NCI-H510A (cell line): ENCODE measurements at places on chromosomes 7 and 10.
A peak's percentile ranks its signal among the peaks of the same experiment; 100 is the strongest.

GRCh38 chr10:75018251-75018650, 93.2 kb upstream of the SAMD8 start:
- no peak for DNase-seq

DNA sequence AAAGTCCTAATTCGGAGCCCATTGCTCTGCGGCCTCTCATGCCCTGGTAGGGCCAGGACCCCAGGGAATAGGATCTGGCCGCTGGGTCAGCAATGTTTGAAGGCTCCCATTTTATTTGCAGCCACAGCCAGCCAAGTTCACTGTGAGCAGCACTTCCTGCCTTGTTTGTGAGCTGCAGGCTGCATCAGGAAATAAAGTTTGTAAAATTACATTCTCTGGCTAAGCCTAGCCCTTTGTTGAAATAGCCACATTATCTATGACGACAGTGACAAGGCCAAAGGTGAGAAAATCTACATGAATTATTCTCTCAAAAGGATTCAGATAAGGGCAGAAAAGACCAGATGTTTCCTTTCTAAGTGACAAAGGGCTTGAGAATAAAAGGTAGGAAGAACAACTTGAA, 23.7 kb upstream of the ITGB1 start:
- DNase-seq = no peak

- no peak for DNase-seq
Observed at GRCh38 chr10:129759214-129760002, 204.7 kb downstream of the EBF3 start.

GRCh38 chr7:114650491-114650890, 235.9 kb downstream of the FOXP2 start:
- DNase-seq = no peak

GRCh38 chr7:128360359-128360678, 1.2 kb downstream of the PRRT4 start:
- DNase-seq = no peak

DNA sequence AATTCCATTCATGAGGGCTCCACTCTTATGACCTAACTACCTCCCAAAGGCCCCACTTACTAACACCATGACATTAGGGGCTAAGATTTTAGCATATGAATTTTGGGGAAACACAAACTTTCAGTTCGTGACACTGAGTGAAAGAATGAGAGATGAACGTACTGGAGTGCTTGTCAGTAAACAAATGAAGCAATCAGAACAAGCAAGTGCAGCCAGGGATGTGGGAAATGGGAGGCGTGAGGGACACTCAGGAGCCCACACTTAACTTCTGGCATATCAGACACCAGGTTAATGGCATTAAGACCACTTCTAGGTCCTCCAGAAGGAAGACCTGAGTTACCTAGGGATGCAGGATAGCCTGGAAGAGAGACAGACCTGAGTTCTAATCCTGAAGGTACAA, 2.3 kb upstream of the MDFIC start:
- DNase-seq = no peak

DNA sequence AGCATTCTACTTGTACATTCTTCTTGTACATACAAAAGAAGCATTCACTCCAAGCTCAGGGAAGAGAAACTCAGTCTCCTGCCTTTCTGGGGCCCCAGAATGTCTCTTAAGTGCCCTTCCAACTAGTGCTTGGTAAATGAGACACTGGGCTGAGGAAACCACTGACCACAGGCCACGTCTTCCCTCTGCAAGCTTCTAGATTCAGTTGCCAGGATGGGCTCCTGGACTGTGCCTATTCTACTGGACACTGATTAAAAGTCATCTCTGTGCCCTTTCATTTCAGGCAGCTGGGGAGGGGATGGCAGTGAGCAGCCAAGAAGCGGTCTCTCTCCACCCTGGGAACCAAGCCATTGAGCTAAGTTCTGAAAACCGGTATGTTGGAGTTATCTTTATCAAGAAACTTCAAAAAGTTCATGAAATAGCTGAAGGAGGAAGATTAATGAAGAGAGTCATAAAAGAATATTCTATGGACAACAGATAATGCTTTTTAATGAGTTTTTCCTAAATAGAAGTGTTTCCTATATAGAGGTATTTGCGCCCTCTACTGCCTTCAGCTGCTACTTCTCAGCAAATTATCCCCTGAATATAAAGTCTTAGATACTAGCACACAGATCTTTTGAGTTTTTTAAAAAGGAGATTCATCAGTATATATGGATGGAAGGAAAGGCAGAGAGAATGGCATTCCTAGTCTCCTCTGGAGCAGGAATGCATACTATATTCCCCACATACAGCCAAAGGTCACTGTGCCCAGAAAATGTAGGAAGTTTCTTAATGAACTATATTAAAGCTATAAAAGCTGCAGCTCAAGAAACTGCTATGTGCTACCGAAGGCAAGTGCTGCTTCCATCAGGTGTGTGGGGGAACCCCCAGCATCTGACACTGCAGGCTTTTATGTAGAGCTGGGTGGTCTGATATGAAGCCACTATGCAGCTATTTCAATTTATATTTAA, 8.4 kb upstream of the IFIT1B start:
- no peak for DNase-seq

DNA sequence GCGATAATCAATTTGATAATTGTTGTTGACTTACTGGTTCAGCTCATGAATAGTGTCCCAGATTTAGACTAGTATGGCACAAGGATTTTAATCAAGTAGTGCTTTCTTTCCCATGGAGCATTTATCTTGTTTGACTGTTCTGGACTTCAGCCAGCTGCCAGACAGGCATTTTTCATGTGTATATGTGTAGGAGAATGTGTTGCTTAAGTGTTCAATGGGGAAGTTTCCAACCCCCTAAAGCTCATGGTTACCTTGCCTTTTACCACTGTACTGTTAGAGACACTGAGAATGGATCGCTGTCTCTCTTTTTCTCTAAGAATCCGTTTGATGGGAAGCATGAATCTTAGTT, 103.9 kb downstream of the LRRC4 start:
- DNase-seq = no peak

- no peak for DNase-seq
Observed at GRCh38 chr10:8114741-8115617, 60.5 kb downstream of the GATA3 start.

DNA sequence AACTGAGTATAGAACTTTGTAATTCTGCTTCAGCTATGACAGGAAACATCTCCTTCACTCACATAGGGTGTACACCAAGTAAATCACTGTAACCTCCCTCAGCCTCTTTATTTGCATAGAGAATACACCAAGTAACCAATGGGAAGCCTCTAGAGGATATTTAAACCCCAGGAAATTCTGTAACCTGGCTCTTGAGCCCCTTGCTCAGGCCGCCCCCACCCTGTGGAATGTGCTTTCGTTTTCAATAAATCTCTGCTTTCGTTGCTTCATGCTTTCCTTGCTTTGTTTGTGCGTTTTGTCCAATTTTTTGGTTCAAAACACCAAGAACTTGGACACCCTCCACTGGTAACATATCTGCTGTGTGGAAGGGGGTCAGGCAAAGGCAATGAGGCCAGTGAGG, 60.2 kb downstream of the CLRN3 start:
- no peak for DNase-seq

DNA sequence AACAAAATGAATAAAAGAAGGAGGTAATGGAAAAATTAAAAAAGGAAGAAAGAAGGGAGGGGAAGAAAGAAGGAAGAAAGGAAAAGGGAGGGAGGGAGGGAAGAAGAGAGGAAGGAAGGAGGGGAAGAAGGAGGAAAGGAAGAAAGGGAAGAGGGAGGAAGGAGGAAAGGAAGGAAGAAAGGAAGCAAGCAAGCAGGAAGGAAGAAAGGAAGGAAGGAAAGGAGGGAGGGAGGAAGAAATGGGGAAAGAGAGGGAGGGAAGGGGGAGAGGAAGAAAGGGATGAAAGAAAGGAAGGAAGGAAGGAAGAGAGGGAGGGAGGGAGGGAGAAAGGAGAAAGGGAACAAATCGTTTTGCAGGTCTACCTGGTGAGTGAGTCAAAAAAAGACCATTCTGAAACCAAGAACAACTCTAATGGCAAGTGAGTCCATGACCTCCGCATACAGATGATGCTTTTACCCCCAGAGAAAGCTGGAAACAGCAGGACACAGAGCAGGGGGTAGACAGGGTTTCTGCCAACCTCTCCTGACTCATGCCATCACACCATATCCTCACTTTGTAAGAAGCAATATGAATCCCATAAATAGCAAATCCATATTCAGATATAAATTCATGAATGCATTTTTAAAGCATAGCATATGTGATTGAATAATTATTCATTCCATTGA, 1112.9 kb upstream of the AUTS2 start:
- no peak for DNase-seq

DNA sequence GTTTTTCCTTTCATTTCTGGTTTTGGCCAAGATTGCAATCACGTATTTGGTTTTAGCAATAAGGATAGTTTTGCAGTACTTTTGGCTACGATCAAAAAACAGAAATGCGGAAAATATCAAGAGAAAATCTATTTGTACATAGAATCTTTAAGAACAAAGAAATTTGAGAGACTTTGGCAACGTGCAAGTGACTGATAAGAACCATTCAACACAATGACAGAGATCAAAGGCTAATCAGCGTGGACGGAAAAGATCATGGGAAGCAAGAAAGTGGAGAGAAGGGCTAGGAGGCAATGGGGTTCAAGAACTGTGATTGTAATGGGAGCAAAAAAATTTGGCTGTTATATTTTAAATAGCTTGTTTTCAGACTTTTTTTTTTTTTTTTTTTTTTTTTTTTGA, 16.2 kb upstream of the LRRN3 start:
- no peak for DNase-seq

DNA sequence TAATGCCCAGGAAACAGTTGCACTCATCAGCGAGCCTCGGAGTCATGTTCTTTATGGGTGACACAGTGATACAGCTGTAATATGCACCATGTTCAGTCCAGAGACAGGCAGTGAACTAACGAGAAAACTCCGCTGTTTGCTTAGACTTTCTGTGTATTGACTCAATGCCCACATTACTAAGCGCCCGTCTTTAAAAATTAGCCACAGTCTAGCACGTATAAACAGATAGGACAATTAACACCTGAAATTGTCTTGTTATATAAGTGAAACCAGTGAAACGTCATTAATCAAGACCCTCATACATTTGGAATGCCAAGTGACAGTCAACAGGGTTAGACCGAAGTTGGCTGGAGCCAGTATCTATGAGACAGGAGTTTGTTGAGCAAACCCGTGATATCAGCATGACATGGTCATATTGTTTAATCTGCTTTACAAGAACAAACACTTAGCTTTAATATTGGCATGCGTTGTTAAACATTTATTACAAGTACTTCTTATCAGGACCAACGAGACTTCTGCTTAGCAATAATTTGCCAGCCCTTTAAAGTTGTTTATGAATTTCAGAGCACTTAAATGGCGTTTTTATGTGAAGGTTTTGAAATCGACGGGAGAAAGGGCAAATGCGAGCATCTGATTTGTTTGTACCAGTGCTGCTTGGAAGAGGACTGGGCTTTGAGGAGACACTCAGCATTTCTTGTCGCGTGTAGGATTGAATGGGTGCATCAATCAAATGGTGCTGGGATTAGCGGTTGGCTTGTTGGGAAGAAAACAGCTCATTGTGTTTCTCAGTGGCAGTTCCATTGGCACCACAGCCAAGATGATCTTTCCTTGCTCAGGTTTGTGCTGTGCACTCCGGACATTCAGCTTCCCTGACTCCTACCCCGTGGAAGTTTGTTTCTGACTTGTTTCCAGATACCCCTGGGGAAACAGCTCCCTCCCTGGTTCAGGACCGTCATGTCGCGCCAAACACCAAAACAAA, 56.3 kb downstream of the CAMK1D start:
- DNase-seq = peak; percentile 38

- DNase-seq = no peak
Observed at GRCh38 chr10:111347386-111348013, 270.7 kb downstream of the ADRA2A start.

DNA sequence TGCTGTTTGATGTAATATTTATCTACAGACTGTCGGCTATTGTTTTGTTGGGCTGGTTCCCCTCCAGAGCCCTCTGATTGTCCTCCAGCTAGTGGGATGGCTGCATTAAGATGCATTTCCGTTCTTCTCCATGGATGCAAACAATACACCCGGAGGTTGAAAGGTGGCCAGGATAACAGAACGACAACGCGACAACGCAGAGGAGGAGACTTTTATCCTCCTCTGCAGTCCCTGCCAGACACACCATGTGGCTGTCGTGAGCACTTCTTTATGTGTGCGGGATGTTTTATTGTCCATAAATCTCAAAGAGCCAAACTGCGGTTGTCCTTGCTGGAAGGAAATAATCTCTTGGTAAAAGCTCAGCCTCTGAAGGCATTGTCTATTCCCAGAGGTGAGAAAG, 39.1 kb upstream of the TCERG1L start:
- DNase-seq = no peak

- no peak for DNase-seq
Observed at GRCh38 chr7:106878748-106879439, 13.8 kb downstream of the PIK3CG start.

DNA sequence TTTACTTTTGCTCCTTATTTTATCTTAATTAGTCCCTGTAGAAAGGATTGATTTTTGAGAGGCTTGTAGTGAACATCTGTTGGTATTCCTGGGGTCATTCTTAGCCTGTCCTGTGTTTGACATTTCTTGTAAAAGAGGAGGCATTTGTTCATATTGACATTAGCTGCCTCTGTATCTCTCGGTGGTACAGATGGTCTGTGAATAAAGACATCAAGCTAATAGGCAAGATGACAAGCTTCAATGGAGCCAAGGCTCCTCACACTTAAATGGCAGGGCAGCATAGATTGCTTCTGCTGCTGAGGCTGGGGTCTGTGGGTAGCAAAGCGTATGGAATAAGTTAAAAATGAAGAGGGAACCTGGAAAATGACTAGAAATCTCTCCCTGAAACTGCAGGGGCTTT, 687.6 kb downstream of the LRMDA start:
- no peak for DNase-seq

- DNase-seq = no peak
Observed at GRCh38 chr10:44033008-44033407, 351.9 kb downstream of the CXCL12 start.
